ENCODE measurements at places on chromosomes 5 and 9.

GRCh38 chr5:37900692-37901091, 60.9 kb upstream of the GDNF start:
- no peak for DNase-seq

GRCh38 chr9:106731910-106732309, 131.1 kb upstream of the ZNF462 start:
- peak; percentile 60 for DNase-seq

DNA sequence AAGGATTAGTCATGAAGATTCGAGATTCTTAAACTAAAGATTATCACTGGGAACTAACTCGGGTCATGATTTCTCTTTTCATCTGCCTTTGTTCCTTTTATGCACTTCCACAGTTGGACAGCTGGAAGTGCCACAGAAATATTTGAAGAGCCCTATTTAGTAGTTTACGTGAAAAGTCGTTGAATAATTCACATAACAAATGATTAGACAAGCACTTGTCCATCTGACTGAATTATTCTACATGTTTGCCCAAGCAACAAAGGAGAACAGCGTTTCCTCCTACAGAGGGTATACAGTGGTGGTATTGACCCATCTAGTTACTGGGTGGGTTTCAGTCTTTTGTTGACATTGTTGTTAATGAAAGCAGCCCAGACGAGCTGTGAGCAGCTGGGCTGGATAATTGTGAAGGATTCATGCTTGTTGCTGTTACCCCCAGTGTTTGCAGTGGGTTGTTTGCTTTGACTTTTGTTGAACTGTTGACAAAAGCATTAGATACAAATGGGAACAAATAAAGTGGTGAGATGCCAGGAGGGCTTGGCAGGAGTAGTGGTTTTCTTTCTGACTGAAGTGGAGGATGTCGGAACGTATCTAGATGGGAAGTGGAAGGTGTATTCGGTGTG, 96.2 kb downstream of the TLE4 start:
- DNase-seq, result peak; percentile 65

- DNase-seq, result no peak
Observed at GRCh38 chr5:139492700-139493192, 10.2 kb upstream of the STING1 start.

- no peak for DNase-seq
Observed at GRCh38 chr9:118008246-118008645, 304.0 kb downstream of the TLR4 start.

All from NCI-H1436 treated with DMSO at 0.1 percent for 48 hours (cell line).